Effector memory CD8-positive, alpha-beta T cell (primary cell): ENCODE measurements at places on chromosomes 1 and 21.

DNA sequence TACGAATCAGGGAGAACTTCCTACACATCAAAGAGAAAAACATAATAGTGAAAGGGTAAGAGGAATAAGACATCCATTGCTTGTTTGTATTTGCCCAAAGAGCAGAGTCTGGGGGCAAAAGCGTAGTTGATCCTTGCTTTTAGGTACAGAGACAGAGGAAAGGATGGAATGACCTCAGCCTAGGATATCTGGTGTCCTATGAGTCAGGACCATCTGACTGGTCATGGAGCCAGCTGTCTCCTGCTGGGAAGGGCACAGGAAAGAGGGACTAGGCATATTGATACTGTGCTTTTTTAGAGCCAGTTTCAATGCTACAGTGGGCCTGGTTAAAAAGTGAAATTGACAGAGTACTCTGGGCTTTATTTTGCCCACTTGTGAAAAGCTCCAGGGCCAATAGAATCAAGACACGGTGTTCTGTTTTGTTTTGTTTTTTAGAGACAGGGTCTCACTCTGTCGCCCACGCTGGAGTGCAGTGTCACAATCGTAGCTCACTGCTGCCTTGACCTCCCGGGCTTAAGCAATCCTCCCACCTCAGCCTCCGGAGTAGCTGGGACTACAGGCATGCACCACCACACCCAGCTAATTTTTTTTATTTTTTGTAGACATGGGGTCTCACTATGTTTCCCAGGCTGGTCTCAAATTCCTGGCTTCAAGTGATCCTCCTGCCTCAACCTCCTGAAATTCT lies 3.2 kb downstream of the PLEKHO1 start:
- no peak for DNase-seq

DNA sequence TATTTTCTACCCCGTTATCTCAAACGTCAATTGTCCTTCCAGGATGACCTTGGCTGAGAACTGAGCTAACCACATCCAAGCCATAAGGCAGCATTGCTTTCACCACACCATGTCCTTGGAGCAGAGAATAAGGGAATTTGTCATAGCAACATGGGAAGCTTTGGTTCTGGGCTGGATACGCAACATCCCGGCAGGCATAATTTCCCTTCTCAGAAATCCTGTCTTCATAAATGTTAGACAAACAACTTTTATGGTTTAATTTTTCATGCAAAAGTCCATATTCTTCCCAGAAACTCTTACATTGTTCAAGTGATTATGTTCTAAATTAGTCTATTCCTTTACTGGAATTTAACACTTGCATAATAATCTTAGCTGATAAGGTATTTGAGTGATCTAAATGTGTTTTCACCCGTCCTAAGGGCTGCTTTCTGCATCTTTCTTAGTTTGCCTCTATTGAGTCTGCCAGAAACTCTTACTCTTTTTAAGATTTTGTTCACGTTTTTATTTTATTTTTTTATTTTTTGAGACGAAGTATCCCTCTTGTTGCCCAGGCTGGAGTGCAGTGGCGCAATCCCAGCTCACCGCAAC lies 51.8 kb downstream of the KCNJ15 start:
- no peak for DNase-seq

- DNase-seq: no peak
These were observed 18.0 kb downstream of the ADGRB2 start for GRCh38 chr1:31745946-31746670.

GRCh38 chr1:97814121-97814520 lies 106.7 kb downstream of the DPYD start:
- DNase-seq: no peak

DNA sequence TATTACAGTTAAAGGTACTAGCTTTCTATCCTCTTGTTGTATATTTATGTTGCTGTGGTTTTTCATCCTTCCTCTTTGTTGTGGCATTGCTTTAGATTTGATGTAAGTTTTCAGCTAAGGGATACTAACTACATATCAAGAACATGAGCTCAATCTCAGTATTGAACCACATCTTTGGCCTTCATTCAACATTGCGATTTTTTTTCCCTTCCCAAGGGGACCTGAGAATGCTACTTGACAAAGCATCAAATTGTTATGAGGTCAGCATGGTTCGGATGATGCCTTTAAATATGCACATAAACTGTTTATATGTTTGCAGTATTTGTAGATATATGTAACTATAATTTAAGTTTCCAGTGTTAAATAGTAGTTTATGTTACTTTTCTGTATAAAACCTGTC lies 31.7 kb upstream of the GPR88 start:
- no peak for DNase-seq

DNA sequence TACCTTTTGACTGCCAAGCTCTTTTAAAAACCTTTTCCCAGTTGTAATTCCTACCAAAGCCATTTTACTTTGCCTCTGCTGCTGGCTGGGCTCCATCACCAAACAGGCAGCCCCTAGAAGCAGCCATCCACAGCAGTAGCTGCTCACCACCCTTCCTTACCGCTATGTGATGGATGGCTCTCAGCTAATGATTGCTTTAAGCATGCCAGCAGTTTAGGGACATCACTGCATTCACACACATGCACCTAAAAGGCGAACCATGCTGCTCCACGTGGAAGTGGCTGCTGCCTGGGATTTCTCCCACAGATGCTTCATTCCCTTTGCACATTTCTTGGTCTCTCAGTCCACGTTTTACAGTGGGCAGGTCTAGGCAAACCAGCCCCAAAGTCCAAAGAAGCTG lies 46.3 kb upstream of the PDE9A start:
- DNase-seq: no peak

DNA sequence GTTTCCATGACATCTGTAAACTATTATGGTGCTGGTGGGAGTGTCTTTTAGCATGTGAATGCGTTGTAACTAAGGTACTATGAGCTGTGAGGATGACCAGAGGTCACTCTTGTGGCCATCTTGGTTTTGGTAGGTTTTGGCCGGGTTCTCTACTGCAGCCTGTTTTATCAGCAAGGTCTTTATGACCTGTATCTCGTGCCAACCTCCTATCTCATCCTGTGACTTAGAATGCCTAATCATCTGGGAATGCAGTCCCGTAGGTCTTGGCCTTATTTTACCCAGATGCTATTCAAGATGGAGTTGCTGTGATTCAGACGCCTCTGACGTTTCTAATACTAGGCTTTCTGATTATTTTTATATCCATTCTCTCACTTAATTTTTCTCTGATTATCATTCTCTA lies 9.4 kb downstream of the NCAM2 start:
- DNase-seq: no peak

DNA sequence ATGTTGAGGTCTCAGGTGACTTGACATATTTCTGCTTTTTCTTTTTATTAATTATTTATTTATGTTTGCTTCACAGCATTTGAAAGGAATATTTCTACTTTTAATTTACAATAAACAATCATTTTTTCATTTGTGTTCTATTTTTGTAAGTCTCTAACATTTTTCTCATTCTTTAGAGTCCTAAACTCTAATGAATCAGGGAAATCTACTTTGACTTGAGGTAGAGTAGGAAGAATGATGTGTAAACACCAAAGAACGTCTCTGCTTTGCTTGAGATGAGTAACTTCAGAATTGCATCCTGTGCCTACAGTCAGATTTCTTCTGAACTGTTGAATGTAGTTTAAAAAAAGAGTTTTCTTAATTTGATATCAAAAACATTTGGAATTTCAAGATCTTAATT lies 65.2 kb downstream of the CNST start:
- DNase-seq: no peak

DNA sequence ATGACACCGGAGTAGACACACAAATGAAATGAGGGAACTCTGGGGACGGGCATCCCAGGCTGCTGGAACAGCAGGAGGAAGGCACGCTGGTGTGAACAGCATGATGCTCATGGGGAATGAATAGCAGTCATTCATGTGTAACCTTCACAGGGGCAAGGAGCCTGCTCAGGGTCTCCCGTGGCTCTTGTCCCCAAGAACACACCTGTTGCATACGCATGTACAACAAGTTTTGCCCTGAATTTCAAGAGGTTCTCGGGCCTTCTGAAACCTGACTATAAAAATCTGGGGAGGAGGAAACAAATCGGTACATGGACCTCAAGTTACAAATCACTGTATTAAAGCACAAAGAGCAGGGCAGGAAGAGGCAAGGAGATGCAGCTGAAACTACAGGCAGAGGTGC lies 93.4 kb downstream of the RRAGC start:
- DNase-seq: no peak

DNA sequence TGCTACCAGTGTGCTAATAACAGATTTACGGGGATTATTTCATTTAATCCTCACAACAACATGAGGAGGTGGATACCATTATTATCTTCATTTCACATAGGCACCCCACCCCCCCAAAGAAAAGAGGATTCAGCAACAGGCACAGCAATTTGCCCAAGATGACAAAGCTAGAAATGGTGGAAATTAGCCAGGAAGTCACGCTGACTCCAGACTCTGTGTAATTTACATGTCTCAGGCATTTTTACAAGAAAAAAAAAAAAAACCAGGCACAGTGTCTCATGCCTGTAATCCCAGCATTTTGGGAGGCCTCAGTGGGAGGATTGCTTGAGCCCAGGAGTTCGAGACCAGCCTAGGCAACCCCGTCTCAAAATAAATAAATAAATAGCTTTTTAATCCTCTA lies 37.5 kb upstream of the PRDM2 start:
- DNase-seq: no peak

DNA sequence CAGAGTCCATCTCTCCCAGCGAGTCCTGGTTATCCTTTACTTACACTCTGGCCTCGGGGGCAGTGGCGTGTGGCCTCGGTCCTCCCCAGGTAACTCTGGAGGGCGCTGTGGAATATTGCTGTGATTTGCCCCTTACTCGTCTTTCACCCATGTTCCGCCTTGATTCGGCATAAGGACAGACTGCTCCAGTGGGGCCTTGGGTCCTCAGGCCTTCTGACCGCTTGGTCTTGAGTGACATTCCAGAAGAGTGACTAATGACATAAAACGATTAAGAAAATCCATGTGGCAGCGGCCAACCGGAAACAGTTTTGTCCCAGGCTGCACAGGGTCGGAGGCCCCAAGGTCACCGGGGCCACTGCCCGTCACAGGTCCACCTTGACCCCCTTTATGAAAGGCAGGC lies 11.0 kb downstream of the ICMT start:
- no peak for DNase-seq

DNA sequence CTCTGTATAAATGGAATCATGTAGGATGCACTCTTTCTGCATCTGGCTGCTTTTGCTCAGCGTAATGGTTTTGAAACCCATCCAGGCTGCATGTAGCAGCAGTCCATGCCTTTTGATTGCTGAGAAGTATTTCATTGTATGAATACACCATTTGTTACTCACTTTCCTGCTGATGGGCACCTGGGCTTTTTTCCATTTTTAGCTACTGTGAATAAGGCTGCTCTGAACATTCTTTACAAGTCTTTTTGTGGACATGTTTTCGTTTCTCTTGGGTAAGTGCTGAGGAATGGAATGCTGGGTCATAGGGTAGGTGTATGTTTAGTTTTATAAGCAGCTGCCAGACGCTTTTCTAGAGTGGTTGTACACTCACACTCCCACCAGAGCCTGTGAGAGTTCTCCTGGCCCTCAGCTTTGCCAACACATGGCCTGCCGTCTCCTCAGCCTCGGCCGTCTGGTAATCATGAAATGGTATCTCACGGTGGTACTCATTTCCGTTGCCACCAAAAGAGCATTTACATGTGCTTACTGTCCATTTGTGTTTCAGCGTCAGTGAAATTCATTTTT lies 22.7 kb downstream of the SLX9 start:
- no peak for DNase-seq

DNA sequence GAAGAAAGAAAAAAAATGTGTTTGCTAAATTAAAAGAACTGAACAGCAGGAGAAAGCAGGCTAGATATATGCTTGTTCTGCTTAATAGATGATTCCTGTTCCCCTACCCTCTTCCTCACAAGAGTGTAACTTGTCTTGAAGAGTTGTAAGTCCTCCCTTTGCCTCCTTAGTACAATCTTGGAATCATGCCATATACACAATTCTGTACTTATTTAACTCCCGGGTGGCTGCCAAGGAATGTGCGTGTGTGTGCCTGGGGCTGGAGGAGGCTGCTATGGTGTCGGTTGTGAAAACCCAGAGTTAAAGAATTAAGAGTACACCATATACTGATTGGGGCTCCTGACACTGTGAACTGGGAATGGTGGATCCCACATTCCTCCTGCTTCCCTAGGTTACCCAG lies 194.2 kb downstream of the SIPA1L2 start:
- no peak for DNase-seq

DNA sequence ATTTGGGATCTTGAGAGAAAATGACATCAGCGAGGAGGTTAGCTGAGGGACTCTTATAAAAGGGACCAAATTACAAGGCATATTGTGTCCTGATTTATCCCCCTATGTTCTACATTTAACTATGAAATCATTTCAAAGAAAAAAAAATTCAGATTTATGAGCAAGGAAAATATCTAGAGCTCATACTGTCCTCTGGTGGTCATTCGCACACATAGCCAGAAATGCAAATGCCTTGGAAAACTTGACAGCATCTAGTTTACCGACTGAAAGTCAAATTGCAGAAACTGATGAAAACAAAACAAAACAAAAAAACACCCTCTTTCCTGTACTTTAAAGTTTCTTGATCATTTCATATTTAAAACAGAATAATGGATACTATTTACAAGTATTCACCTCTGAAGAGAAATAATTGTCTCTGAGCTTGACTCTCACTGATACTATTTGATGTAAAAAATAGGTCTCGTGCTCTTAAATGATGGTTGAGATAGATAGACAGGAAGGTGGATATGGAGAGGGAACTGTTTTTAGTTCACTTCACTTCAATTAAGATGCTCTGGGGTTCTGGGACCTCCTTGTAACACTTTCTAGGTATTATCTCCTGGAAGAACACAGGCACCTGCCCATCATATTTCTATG lies 253.8 kb downstream of the PCP4 start:
- no peak for DNase-seq

DNA sequence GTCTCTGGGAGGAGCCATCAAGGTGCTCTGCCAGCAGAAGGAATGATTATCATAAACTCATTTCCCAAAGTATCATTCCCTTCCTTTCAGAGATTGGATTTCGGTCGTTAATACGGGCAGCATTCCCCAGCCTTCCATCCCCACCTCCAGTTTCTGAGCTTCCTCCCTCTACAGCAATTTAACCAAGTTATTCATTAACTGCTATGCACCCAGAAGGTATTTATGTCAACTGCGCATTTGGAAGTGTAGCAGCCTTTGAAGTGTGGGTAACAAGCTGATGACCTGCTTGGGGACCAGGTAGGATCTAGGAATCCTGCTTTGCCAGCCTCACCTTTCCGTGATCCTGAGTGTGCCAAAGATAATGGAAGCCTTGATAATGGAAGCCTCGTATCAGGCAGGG lies 172.4 kb upstream of the IGSF21 start:
- no peak for DNase-seq

- DNase-seq: no peak
These were observed 10.3 kb upstream of the SNX7 start for GRCh38 chr1:98651116-98651632.

DNA sequence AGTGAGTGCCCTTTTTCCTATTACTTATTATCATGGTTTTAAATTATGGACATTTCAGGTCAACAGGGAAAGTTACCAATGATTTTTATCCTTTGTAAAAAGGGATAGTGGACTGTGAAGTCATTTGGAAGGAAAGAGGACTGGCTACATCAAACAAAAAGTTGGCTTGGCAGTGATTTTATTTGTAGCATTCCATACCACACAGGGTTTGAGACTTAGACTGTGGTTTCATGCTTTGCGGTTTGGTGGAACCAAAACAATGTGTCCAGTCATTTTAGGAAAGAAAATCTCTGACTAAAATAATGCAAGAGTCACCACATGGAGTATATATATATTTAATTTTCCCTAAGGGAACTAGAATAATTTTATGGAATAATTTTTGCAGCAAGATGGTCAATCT lies 239.5 kb downstream of the HMCN1 start:
- DNase-seq: no peak
